ENCODE measurements at places on chromosomes 16 and 17.

DNA sequence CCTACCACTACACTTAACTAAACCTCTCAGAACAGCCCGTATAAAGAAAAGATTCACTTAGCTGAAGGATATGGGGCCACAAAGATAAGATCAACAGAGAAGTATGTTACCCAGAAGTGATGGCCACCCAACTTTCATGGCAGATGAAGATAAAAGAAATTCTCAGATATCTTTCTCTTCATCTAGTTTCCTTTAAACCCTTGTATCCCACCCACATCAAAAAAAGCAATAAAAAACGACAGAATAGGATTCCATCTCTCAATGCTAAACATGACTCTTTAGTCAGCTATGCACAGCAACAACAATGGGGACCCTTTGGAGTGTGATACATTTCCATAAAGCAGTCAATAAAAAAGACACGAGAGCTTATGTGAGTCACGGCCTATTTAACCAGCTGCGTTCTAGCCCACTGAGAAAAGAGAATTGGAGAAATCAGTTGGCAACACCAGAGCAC lies 86.6 kb downstream of the SNX11 start:
- DNase-seq = no peak

- peak; percentile 94 for DNase-seq
These were observed 8.5 kb upstream of the THAP11 start for GRCh38 chr16:67833415-67834241.

GRCh38 chr16:27114006-27114405 lies 47.3 kb downstream of the C16orf82 start:
- DNase-seq = no peak

GRCh38 chr16:54655121-54655590 lies 275.5 kb upstream of the IRX5 start:
- no peak for DNase-seq

DNA sequence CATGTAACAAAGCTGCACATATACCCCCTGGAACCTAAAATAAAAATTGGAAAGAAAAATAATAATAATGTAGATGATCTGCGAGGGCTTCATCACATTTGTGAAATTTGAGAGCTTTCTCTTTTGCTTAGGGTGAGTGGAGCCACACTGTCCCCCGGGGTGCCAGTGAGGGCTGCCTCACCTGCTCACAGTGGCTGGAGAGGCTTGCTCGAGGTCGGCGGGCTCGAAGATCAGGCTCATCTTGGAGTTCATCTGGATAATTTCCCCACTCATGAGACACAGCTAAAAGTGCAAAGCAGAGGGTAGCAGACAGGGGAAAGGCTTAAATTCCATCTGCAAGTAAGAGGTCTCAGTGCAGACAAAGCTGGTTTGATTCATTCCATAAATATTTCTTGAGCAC lies 123.8 kb downstream of the DNAH3 start:
- no peak for DNase-seq
